Stimulated activated naive CD4-positive, alpha-beta T cell treated with Interleukin-2 at 50 U/mL for 16 hours (primary cell): ENCODE measurements at places on chromosomes 16 and 17.

DNA sequence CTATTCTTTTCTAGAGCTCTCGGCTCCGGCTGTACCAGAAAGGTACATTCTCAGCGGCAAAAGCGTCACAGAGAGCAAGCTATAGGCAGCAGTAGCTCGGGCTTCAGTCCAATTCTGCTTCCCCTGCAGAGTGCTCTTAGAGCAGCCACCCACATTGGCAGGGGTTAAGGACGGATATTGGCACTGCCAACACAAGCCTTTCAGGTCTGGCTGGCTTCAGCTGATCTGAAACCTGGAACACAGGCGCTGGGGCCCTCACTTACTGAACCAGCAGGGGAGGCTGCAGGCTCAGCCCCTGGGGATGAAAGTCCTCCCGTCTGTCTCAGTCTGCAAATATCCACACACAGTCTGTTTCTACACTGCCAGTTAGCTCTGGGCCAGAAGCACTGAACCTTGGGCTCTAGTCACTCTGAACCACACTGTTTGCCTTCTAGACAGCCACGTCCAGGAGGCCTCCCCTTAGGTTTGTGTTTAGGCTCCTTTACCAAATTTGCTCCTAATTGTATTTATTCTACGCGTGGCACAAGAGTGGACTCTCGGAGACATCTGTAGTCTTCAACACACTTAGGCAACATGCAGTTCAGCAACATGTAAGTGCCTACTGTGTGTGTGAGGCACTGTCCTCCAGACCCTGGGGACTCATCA is 40.1 kb downstream of the HIC1 start:
- no peak for DNase-seq

DNA sequence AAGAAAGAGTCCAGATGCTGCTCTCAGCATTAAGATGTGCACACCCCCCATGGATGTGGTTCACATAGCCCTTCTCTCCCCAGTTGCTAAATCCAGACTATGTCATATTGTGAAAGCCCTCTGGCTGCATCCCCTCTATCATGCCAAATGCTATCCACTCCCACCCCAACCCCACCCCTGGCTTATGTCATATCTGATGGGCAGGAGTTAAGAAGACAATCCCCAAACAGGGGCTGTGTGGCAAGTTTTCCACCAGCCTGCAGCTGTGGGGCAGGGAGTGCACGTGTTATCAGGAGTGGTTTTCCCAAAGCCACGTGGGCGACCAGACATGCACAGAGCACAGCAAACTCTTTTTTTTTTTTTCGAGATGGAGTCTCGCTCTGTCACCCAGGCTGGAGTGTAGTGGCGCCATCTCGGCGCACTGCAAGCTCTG is 10.0 kb downstream of the FAM117A start:
- DNase-seq = no peak

GRCh38 chr16:7637446-7637845 is 304.8 kb downstream of the RBFOX1 start:
- no peak for DNase-seq

DNA sequence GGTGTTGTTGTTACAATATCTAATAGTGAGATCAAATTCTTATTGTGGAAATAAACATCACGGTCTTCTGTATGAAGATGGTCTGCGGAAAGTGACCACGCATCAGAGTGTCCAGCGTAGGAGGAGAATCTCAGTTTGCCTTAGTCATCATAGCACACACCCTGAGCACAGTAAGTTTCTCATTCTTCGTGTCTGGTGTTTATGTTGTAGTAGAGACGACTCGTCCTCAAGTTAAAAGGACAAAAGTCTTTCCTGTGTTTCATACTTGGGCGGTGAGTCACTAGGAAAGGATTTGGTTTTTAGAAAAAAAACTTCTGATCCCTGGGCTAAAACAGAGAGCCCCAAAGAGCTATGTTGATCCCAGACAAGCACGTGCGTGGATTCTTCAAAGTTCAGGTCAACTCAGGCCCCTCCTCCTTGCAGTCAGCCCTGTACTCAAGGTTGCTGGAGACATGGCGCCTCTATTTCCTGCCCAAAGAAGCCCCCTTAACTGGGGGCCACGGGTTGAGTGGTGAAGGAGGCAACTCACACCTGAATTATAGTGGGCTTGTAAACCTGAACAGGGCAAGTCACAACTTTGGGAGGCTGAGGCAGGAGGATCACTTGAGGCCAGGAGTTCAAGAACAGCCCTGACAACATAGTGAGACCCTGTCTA is 170.4 kb downstream of the ZFHX3 start:
- DNase-seq = no peak

DNA sequence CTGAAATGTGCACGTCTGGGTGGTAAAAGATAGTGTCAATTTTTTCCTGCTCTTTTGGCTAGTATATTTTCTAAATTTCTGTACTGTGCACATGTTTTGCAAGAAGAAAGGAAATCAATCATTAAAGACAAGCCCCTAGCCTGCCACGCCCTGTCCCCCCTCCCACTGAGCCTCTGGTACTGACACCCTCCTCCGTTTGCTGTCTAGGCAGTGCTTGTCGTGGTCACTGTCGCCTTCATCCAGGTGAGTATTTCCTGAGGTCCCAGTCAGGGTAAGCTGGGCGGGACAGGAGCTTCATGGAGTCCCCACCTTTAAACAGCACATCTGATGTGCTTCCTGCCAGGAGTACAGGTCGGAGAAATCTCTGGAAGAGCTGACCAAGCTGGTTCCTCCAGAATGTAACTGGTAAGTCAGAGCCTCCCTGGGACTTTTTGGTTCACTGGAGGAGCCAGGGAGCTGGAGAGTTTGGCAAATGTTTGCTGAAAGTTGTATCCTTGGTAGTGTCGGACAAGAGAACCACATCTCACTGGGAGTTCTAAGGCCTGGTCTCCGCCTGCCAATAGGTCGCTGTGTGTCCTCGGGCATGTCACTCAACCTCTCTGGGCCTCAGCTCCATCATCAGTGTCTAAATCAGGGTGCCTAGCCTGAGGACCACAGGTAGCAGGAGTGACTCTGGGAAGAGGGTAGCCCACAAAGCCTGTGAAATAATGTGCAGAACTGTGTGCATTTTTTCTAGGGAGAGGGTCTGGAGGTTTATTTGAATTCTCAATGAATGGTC is 42.2 kb downstream of the ATP2C2 start:
- DNase-seq = no peak

DNA sequence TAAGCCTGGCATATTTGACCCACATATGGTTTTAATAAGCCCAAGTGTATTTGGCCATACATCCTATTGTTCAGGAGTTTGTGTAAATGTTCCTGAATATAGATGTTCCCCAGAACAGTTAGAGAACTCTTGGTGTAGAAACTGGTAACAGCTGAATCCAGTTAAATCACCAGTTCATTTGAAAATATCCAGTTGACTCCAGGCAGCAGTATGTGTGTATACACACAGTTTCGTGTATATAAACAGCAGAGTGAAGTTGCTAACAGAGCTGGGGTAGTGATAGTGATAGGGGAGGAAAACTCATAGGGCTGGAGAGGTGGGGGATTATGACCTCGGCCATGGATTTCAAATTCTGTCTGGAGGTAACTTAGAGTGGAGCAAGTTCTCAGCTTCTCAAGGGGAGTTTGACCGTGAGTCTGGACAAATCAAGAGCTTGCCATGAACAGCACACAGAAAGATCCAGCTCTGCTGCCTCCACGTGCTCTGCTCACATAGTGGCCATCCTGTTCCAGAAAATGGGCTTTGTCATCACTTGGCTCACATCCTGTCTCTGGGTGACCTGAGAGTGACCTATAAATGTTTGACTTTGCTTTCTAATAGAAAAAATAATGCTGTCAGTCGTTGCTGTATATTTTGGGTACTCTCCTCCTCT is 30.6 kb upstream of the MMD start:
- DNase-seq = no peak

- no peak for DNase-seq
These were observed 7.8 kb downstream of the ODAD4 start for GRCh38 chr17:41937970-41938954.

DNA sequence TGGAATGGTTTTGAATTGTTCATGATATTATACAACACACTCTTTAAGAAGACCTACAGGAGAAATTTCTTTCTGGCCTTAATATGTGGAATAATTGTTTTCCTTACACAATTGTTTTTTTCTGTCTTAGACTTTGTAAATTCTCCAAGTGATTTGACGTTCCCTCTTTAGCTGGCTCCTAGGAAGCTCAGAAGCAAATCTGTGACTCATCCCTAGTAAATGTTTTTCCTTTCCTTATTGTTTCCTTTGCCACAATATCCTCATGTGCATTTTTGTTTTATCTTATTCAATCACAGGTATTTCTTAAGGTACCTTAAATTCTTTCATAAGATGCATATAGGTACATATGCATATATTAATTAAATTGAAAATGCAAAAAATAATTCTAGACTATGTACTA is 13.5 kb downstream of the KIAA0753 start:
- no peak for DNase-seq

DNA sequence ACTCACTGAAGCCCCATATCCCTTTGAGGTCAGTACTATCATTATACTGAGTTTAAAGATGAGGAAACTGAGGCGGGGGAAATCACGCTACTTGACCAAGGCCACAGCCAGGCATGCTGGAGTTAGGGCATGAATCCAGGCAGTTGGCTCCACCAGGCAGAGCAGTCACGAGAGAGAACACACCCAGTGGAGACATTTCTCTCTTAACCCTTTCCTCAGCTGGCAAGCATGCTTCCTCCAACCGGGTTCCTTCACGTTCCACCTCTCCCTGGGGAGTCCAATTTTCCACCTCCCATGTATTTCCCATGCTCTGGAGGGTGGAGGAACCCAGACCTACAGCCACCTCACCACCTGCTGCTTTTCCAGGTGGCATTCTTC is 32.8 kb downstream of the VAC14 start:
- no peak for DNase-seq

GRCh38 chr16:66223176-66223780 is 143.2 kb upstream of the CDH5 start:
- DNase-seq = no peak

GRCh38 chr17:14042411-14042810 is 26.9 kb upstream of the COX10 start:
- DNase-seq = no peak

DNA sequence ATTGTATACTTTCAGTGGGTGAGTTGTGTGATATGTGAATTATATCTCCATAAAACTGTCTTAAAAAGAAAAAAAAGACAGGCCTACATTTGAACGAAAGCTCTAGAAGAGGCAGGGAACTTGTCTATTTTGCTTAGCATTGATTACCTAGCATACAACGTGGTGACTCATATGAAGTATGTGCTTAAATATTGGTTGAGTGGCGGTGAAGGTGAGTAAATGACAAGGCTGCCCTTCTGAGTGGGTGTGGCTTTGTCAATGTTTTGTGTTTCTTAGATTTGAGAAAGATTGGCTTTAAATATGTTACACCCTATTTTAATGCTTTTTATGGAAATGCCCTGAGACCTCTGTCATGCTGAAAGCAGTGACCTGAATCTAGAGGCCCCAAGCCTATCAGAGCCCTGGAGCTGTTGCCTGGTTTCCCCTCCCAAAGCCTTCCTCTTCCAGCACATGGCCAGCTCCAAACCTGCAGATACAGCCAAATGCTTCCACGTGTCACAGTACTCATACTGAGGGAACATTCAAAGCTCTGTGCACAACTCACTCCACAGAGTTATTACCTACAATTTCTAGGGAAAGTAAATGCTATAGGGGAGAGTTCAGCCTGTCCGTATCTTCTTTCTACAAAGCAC is 260.0 kb downstream of the PHKB start:
- no peak for DNase-seq

DNA sequence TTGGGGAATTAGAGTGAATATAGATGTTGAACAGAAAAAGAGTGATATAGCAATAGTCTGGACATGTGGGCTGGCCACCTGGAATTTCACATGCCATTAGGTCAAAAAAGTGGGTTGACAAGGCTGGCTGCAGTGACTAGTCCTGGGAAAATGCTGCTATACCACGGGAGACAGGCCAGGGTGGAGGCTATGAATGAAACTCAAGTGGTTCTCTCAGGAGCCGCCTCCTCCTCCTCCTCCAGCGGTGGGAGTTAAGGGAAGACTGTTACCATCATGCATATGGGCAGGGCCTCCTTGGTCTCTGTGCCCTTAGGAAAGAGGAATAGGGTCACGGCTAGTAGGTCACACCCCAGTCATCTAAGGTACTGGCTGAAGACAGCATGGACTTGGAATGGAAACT is 448.0 kb downstream of the SLC39A11 start:
- no peak for DNase-seq
